ENCODE measurements at places on chromosomes 7 and 10.

DNA sequence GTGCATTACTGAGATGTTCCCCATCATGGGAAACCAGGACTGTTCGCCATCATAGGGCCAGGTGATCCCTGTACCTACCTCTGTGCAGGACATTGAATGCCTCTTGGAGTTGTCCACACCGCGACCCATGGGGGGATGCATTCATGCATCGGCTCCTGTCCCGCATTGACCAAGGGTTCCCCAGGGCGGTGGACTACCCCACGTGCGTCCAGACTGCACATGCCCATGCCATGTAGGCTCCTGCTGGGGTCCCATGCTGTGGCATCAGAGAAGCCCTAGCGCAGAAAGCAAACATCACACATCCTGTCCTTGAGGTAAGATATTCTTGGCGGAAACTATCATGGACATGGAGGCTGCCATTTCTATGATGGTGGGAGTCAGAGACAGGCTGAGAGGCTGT, 121.6 kb upstream of the UNC5B start:
- DNase-seq: no peak

DNA sequence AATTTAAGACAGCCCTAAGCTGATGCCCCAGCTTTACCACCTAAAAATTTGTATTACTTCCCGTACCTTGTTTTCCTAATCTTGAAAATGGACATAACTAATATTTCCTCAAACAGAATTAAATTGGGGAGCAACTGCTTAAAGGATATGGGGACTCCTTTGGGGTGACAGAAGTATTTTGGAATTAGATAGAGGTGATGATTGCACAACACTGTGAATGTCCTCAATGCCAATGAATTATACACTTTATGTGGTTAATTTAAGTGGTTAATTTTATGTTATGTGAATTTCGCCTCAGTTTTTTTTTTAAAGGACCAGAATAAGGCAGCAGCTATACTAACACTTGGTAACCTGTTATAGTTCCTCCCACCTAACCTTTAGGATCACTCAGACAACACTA, 19.9 kb upstream of the NPFFR1 start:
- no peak for DNase-seq

DNA sequence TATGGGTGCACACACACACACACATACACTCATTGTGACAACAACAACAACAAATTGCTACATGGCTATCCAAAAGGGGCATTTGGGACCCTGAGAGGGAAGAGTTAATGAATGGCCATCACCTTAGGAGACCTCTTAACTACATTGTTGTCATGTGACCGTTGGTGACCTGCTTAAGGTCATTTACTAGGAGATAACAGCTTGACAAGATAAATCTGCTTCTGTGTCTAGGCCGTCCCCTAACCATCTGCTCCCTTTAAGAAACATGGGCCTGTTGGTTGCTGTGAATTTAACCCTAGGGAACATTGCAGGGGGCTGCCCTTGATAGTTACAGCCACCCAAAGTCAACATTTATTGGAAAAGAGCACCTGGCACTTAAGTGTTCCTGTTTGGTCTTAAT, 29.7 kb downstream of the C1QL3 start:
- no peak for DNase-seq

DNA sequence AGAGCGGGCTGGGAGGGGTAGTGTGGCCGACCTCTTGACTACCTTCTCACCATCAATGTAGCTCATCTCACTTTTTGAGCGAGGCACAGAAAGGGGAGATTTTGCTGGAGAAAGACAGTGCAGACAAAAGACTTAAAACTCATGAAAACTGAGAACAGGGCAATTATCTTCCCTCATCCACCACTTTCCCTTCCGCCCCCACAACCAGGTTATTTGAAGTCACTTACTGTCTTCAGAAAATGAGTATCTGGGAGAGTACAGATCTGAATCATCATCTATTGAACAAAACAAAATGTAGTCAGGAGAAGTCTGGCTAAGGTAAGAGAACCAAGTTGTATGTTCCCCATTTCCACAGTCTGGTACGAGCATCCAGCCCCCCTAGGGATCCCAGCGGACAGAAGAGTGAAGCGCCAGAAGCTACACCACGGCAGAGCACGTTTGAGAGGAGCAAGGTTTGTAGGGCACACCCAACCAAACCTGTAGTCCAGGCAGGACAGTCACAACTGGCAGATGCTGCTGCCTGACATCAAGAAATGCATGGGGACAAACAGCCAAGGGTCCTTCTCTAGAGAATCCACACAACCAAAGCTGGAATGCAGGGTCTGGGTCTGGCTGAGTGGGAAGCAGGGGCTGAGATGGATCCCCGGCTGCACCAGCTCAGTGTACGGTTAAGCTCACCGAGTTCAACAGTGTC, 93.4 kb upstream of the PDLIM1 start:
- DNase-seq: no peak
